ENCODE measurements at places on chromosomes 13 and 19. TPM values are rescaled to one million over a fixed set of nuclear protein-coding genes. Genes with fewer than 3 reads are reported as not detected.

DNA sequence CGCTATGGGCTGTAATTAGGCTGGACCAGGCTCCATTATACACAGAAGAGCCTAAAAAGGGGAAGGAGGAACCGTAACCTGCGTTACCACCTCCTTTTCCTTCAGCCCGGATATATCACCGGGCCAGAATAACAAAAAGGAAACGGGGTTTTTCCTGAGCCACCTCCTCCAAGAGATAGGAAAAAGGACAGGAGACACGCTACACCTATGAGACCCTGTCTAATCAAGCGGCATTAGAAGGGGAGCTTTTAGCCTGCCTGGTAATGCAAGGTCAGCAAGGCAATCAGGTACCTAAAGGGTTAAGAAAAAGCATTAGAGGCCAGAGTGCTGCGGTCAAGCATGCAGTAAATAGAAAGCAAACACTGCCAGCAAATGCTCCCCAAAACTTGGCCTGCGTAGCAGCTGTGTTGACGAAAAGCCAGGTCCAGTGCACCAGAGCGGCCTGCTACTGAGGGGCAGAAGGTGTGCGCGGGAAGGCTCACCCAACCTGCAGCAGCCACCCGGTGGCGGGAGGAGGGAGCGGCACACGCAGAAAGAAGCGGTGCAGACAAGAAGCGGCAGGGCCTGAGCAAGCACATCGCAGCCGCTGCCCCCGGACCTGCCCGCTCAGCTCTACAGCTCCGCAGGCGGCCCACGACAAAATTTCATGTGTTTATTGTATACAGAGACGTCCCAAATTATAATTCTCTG, 1466.1 kb downstream of the UQCRFS1 start:
- H3K27me3 ChIP-seq, result no peaks in the 10 kb centered on the region
- no peaks in the 10 kb centered on the region for H3K4me1 ChIP-seq
- peak; percentile 3 for DNase-seq
- no peak overlapping the region for H3K4me3 ChIP-seq
- H3K27ac ChIP-seq, result no peak overlapping the region

DNA sequence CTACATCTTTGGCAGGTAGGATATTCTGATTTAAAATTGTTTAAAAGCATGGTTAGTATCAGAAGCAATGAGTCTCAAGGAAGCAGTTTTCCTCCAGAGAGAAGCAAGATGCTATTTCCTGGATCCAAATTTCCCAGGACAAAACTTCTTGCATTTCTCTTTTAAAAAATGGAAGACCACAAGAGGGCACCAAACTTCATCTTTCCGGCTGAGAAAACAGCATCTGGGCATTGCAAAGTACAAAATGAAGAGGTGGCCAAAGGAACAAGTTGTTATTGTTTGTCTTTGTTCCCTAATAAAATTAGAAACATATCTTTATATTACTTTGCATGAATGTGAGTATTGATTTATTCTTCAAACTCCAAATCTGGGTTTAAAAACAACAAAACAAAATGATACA, 60.0 kb upstream of the LRCH1 start:
- H3K36me3 ChIP-seq, result no peaks in the 10 kb centered on the region
- H3K4me3 ChIP-seq, result no peak overlapping the region
- no peak overlapping the region for H3K27ac ChIP-seq
- no peaks in the 10 kb centered on the region for H3K4me1 ChIP-seq
- H3K27me3 ChIP-seq, result no peaks in the 10 kb centered on the region

DNA sequence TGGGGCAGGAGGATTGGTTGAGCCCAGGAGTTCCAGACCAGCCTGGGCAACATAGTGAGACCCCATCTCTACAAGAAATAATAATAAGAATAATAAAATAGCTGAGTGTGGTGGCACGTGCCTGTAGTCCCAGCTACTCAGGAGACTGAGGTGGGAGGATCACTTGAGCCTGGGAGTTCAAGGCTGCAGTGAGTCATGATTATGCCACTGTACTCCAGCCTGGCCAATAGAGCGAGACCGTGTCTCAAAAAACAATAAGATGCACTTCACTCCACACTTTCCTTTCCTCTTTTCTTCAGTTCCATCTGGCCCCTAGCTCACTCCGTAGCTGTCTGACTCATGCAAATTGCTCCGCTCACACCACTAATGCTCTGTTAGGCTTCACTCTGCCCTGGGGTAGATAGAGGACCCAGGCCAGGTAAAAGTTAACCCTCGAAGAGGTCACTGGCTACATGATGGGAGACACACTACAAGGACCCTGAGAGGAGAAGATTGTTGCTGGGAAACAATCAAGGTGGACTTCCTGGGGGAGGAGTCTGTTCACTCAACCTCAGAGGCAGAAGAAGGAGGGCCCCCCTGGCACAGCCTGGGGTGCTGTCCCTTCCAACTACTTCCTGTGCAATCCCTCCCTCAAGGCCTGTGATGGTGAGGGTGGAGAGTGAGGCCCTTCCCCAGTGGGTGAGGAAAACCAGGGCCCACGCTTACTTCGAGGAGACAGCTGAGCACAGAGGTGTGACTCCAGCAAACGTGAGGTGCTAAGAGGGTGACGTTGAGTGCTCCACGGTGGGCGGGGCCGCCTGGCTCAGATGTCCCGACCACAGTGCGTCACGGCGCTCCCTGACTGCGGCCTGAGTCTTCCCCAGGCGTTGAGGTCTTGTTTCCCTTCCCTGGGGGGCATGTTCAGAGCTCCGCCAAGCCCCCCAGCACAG, 8.8 kb upstream of the TNFSF9 start:
- peaks cover 16% of the 10 kb centered on the region for H3K4me1 ChIP-seq
- peak overlapping the region; percentile 25 for H3K27ac ChIP-seq
- H3K36me3 ChIP-seq, result no peaks in the 10 kb centered on the region
- DNase-seq, result peak; percentile 68
- no peaks in the 10 kb centered on the region for H3K27me3 ChIP-seq

Gene EHD2
- polyA plus RNA-seq, result 7.5 TPM

- no peak overlapping the region for H3K4me3 ChIP-seq
- no peak overlapping the region for H3K27ac ChIP-seq
- H3K27me3 ChIP-seq, result no peaks in the 10 kb centered on the region
Observed at GRCh38 chr13:102132777-102133295, 269.0 kb downstream of the FGF14 start.

- no peak overlapping the region for H3K27ac ChIP-seq
- H3K4me3 ChIP-seq, result no peak overlapping the region
- no peaks in the 10 kb centered on the region for H3K4me1 ChIP-seq
- no peak for DNase-seq
Observed at GRCh38 chr19:14694641-14695266, 4.9 kb downstream of the ZNF333 start.

DNA sequence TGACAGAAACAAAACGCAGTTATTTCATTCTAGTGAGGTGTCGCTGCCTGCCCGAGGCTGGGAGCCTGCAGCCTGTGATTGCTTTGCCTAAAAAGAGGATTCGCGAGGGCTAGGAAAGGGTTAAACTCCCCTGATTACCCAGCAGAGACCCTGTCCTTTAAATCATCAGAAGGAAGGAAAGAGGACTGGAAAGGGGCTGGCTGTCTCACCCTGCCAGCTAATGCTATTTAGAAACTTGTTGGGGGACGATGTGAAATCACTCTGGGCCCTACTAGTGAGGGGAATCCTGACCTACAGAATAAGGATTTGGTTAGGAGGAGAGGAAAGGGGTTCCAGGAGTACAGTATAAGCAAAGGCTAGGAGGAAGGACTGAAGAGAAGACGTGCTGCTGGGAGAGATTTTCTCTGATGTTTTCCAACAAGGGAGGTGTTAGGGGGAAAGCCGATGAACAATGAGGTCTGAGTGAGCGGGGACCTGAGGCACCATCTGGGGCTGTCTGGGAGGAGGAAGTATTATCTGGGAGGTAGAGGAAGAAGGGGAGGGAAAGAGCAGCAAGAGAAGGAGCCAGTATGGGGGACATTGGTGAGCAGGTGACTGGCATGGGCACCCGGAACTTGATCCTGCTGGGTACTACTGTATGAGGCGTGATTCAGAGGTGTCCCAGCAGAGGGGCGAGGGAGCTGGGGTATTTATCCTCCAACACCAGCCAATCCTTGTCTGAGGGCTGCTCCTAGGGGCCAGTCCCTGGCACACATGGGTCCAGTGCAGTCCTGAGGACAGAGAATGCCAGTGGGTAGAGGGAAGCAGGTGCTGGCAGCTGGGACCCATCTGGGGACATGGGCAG, 55.7 kb upstream of the PTPRS start:
- no peaks in the 10 kb centered on the region for H3K36me3 ChIP-seq
- H3K4me3 ChIP-seq, result no peak overlapping the region
- H3K4me1 ChIP-seq, result no peaks in the 10 kb centered on the region
- H3K27ac ChIP-seq, result no peak overlapping the region

Gene ZNF208
- 3.2 TPM for polyA plus RNA-seq

DNA sequence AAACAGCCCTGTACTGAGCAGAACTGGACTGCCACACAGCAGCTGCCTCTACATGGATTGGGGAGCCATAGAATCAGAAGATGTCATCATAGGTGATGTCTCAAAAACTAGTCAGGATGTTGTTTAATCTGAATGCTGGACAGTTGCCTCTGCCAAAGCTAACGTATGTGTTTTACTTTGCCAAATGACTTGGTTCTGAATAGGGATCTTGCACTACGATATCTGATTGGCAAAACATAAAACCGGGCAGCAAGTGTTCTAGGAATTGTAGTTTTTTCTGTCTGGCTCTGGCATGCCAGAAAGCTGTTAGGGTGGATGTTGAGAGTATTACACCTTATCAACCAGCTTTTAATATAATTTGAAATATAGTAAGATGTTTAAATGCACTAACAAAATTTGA, 645.9 kb downstream of the GPC5 start:
- no peaks in the 10 kb centered on the region for H3K27me3 ChIP-seq
- DNase-seq, result no peak
- no peak overlapping the region for H3K4me3 ChIP-seq
- H3K36me3 ChIP-seq, result no peaks in the 10 kb centered on the region

DNA sequence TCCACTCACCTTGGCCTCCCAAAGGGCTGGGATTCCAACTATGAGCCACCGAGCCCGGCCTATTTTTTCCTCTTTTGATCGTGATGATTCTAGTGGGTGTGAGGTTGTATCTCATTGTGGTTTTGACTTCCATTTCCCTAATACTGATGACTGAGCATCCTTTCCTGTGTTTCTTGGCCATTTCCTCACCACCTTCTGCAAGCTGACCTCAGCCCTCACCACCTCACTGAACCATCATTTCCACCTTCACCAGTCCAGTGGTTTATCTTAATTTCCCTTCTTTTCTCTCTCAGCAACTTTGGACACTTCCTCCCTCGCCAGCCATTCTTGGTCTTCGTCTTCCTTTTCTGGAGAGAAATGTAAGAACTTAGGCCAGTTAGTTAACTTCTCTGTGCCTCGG, 13.0 kb upstream of the BICRA start:
- peaks cover 9% of the 10 kb centered on the region for H3K4me1 ChIP-seq
- no peak overlapping the region for H3K27ac ChIP-seq
- H3K27me3 ChIP-seq, result peaks cover 13% of the 10 kb centered on the region
- DNase-seq, result no peak
- H3K36me3 ChIP-seq, result no peaks in the 10 kb centered on the region
- H3K4me3 ChIP-seq, result no peak overlapping the region

Gene CGB5
- not detected for polyA plus RNA-seq

Gene U2AF1L4
- 14.4 TPM for polyA plus RNA-seq

DNA sequence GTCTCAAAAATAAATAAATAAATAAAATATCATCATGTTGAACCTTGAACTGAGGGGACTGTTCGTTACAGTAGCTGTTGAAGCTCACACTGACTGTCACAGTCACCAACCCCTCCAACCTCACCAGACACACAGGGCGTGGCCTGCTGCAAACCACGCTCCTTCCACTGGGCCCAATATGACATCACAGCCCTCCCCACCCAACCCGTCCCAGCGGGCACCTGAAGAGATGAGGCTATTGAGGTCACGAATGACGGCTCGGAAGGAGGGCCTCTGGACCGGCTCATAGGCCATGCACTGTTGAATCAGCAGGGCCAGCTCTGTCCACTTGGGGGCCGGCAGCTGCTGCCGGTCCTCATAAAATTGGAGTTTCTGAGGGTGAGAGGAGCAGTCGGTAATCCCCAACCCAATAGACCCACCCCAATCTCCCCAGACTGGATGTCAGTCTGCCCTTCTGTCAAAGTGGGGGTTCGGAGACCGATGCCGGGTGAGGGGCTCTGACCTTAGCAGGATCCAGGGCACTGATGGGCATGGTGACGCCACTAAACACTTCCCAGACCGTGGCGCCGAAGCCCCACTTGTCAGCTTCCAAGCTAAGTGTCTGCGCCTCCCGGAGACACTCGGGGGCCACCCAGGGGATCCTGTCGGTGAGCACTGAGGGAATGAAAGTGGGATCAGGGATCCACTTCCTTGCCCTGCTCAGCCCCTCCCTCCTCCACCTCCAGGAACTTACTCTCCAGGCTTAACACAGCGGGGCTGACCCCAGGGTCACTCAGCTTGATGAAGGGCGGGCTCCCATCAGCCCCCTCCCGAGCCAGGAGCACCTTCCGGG, 13.2 kb downstream of the JAK3 start:
- no peaks in the 10 kb centered on the region for H3K36me3 ChIP-seq
- peak; percentile 40 for DNase-seq
- peaks cover 5% of the 10 kb centered on the region for H3K27me3 ChIP-seq
- no peak overlapping the region for H3K4me3 ChIP-seq
- H3K4me1 ChIP-seq, result peaks cover 33% of the 10 kb centered on the region
- no peak overlapping the region for H3K27ac ChIP-seq

- peak; percentile 18 for DNase-seq
- H3K27me3 ChIP-seq, result no peaks in the 10 kb centered on the region
- peak overlapping the region; percentile 18 for H3K27ac ChIP-seq
- H3K4me1 ChIP-seq, result peaks cover 12% of the 10 kb centered on the region
Observed at GRCh38 chr19:15419413-15420025, 731 bp upstream of the AKAP8L start.

Gene KRTDAP
- polyA plus RNA-seq, result not detected

Gene ZNF548
- polyA plus RNA-seq, result 5.0 TPM

Gene GNA15
- polyA plus RNA-seq, result 0.35 TPM

Gene EBI3
- polyA plus RNA-seq, result 0.40 TPM

DNA sequence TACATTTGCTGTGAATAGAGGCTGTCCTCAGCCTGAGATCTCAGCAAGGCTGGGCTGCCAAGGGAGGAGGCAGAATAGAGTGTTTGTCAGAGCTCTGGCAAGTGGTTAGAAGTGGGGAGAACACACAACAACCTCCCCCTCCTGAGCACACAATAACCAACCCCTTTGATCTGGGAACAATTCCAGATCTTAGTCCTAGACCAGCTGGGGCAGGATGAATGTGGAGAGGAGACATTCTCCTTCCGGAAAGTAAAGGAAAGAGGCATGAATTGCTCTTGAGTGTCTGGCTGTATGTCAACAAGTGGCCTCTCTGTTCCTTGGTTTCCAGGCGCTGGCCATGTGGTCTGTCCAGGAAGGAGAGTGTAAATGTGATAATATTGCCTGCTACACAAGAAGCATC, 114.9 kb upstream of the TMTC4 start:
- no peaks in the 10 kb centered on the region for H3K36me3 ChIP-seq
- no peak overlapping the region for H3K27ac ChIP-seq
- no peak overlapping the region for H3K4me3 ChIP-seq
- no peak for DNase-seq
- no peaks in the 10 kb centered on the region for H3K4me1 ChIP-seq
- no peaks in the 10 kb centered on the region for H3K27me3 ChIP-seq

GRCh38 chr13:39402221-39402970, 200.6 kb downstream of the LHFPL6 start:
- no peak overlapping the region for H3K4me3 ChIP-seq
- no peaks in the 10 kb centered on the region for H3K27me3 ChIP-seq
- no peaks in the 10 kb centered on the region for H3K4me1 ChIP-seq
- DNase-seq, result no peak
- no peaks in the 10 kb centered on the region for H3K36me3 ChIP-seq
